Foreskin keratinocyte (primary cell): ENCODE measurements at places on chromosomes 16 and 17. TPM values are rescaled to one million over a fixed set of nuclear protein-coding genes. Genes with fewer than 3 reads are reported as not detected.
A peak's percentile ranks its signal among the peaks of the same experiment; 100 is the strongest.

TPSD1 gene
- not detected in 2 replicates for polyA plus RNA-seq

- DNase-seq: no peak
Measured at GRCh38 chr17:788551-788950, 6.4 kb downstream of the MRM3 start.

DNA sequence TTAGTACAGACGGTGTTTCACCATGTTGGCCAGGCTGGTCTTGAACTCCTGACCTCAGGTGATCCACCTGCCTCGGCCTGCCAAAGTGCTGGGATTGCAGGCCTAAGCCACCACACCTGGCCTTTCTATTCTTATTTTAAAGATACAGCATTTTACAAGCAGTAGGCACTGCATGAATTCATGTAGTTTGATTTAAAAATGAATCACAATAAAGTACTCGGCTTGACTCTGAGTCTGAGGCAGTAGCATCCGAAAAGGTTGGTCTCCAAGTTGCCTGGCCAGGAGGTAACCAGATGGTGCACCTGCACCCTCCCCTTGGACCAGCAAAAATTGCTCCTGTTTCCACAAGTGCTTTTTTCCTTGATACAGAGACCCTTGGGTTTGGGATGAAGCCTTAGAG lies 35.6 kb downstream of the MAP2K6 start:
- no peak for DNase-seq

DNA sequence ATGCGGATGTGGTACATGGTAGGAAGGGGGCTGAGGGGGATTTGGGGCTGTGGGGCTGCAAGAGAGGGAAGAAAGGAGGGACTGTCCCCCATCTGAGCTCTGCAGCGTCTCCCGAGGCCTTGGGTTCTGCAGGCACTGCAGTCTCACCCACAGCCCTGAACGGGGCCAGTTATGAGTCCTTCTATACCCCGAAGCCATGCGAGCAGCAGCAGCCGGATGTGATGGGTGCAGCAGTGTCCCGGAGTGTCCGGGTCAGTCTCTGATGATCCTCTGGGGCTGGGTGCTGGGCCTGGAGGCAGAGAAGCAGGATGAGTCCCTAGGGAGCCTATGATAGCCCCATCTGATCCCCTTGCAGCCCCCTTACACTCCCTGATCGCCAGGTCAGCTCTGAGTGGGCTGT lies 41.5 kb downstream of the CPNE2 start:
- no peak for DNase-seq

- DNase-seq: peak; percentile 96
Measured at GRCh38 chr17:48236681-48237134, 129.1 kb downstream of the SNX11 start.

DNA sequence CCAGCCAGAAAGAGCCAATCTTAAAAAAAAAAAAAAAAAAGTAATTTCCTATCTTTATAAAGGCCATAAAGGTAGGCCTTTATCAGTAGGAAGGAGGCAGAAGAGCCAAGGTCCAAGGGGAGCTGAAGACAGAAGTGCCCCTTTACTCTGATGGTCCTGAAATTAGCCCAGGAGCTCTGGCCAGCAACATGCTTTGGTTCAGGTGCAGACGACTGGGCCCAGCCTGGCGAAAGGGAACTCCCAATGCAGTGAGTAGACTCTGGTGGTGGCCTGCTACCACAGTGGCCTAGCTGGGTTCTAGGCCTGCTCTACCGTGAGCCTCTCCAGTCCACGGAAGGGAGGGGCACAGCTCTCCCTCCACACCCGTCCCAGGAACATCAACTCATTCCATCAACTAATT lies 23.1 kb upstream of the MEIOB start:
- no peak for DNase-seq

BRIP1 gene
- 3.0 and 4.1 TPM in 2 replicates for polyA plus RNA-seq

HOXB1 gene
- polyA plus RNA-seq: not detected in 2 replicates

DNA sequence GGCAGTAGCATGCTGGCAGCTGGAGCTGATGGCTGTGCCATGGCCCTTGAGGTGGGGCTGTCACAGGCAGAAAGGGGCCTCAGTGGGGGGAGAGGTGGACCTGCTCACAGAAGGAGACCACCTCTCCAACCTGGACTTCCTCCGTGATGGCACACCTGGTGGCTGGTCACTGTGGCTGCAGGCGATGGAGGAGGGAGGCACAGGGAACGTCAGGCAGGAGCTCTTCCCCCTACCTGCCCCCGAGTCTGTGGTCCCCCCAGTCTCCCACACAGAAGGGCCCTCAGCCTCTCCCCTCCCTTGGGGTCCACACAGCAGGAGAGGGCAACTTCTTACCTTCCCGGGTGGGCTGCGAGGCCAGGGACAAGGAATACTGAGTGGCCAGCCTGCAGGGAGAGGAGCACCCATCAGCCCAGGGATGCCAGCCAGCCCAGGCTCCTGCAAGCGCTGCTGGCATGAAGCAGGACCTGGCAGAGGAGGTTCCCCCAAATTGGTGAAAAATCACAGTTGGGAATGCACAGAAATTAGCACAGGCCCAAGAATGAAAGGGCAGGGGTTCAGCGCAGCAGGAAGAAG lies 96.5 kb downstream of the GOSR1 start:
- no peak for DNase-seq

DNA sequence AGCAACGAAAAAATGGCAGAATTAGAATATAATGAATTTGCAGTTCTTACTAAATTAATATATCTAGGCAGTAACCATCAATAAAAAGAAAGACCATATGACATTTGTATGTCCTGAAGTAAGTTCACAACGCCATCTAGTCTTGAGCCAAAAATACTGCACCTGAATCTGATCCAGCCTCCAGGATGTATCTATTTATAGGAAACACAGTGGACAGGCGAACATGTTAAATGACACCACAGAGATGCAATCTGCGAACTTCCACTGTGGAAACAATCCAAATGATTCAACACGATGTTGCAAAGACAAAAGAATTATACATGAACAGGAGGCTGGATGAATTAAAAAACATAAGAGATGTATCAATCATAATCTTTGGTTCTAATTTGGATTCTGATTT lies 197.6 kb downstream of the CDH13 start:
- DNase-seq: no peak

DNA sequence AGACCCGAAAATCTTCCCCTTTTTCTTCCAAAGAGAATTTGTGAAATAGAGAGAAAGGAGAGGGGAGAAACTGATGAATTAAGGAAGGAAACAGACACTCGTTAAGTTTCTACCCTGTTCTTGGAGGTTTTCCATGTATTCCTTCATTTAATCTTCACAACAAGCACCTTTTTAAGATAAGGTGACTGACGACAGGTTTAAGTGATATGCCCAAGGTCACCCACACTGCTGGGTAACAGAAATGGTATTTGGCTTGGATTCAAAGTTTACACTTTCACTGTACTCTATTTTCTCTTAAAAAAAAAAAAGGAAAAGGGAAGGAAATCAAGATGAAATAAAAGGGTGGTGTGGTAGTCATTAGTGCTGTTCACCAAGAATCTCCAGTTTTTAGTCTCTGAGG lies 33.5 kb upstream of the TOX3 start:
- no peak for DNase-seq

DNA sequence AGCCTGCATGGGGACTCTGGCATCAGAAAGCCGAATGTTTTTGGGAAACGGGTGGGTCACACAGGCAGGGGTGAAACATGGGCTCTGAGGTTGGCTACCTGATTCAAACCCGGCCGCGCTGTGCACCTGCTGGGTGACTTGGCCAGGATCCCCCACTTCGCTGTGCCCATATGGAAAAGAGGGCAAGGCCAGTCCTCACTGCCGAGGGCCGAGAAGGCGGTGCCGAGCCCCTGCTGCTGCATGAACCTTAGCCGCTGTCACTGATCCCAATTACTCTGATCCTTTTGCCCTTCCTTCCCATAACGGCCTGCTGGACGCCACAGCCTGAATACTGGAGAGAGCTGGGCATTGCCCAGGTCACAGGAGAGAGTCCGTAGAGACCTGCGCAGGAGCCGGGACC lies 17.7 kb downstream of the KDM8 start:
- no peak for DNase-seq

SEC14L5 gene
- not detected in 2 replicates for polyA plus RNA-seq

DNA sequence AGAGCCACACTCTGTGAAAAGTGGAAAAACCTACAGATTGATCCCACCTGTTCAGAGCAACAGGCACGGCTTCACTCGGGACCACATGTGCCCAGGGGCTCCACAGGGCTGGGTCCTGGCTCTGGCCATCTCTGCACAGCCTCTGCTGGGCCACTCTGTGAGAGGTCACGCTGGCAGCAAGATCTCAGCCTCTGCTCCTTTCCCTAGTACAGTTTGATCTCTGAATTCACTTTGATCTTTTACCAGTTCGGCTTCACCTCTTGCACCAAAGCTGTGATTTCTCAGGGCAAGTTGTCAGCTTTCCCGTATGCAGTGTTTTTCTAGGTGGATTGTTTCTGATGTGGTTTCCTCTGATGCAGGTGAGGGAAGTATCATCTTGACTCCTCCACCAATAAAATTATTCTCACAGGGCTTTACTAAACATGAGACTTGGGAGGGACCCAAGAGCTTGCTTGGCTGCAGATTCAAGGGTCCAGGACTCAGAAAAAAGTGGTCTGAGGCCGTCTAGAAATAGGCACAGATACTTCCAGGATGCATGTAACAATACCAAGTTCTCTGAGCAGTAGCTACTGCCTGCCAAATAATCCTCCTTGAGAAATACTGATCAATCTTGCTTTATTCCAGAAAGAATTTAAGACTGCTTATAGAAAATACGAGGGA lies 24.0 kb upstream of the ALDH3A1 start:
- no peak for DNase-seq

TP53TG3F gene
- polyA plus RNA-seq: not detected in 2 replicates

DNA sequence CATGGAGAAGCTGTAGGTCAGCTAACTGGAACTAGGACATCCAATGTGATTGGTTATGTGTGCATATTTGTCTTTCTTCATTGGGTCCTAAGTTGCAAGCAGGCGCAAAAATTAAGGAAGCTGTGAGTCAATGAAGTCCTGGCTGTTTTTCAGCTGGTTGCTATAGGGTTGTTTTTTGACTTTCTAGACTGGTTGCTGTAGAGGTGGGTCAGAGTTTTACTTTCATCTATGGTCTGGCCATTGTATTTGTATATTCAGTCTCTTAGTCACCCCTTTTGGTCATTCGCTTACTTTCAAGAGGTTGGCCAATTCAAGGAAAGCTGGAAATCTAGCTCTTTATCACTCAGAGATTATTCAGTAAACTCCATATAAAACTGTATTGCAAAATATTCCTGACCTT lies 62.0 kb upstream of the AMZ2 start:
- DNase-seq: no peak

DNA sequence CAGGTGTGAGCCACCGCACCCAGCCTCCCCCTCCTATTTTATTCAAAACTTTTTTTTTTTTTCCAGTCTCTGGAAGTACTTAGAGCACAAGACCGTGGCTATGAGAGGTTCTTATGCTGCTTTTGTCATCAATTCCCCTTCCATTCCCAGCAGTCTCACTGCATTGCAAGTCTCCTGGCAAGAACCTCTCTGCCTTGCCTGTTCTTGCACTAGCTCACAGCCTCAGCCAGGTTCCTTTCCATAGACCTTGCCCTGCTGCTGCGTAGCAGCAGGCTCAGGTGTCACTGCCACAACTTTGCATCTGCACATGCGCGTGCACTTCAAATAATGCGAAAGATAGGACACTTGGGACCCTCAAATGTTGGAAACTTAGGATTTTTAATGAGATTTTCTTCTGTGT lies 15.6 kb downstream of the ATP6V0A1 start:
- no peak for DNase-seq

GRCh38 chr16:48963901-48964615 lies 317.6 kb downstream of the CBLN1 start:
- peak; percentile 98 for DNase-seq

TUFM gene
- polyA plus RNA-seq: 325 and 344 TPM in 2 replicates

KRT32 gene
- polyA plus RNA-seq: not detected in 2 replicates

GRCh38 chr17:1992541-1992940 lies 32.6 kb downstream of the RTN4RL1 start:
- no peak for DNase-seq

- DNase-seq: no peak
Measured at GRCh38 chr17:8698162-8698971, 46.3 kb downstream of the CCDC42 start.

DNA sequence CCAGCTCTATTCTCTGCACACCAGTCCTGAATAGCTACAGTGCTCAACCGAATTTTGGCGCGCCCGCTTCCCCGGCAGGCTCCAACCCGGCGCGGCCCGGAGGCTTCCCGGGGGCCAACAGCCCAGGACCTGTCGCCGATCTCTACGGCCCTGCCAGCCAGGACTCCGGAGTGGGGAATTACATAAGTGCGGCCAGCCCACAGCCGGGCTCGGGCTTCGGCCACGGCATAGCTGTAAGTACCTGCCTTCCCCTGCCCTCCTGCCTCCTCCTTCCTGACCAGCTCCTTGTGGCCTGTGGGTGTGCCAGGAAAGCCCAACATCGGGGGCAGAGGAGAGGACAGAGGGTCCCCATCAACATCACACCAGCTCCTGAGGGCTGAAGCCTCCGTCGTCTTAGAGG lies 70.2 kb downstream of the CCDC182 start:
- no peak for DNase-seq

FZD2 gene
- 12.2 and 12.6 TPM in 2 replicates for polyA plus RNA-seq
